ENCODE measurements at places on chromosomes 11 and 22.

GRCh38 chr22:47169801-47170140, 407.3 kb downstream of the TBC1D22A start:
- no peak for DNase-seq

DNA sequence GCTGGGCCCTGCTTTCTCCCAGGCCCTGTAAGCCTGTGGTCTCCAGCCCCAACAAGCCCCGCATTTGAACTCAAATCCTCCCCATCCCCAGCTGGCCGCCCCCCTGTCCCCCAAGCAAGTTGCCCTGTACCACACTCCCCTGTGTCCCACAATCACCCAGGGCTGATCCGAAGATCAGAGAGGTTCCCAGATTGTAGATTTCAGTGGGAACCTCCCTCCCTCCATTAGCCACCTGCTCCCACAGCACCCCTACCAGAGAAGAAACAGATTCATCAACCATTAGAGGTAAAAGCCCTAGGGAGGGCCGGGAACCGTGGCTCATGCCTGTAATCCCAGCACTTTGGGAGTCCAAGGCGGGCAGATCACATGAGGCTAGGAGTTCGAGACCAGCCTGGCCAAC, 107.5 kb downstream of the FEZ1 start:
- no peak for DNase-seq

DNA sequence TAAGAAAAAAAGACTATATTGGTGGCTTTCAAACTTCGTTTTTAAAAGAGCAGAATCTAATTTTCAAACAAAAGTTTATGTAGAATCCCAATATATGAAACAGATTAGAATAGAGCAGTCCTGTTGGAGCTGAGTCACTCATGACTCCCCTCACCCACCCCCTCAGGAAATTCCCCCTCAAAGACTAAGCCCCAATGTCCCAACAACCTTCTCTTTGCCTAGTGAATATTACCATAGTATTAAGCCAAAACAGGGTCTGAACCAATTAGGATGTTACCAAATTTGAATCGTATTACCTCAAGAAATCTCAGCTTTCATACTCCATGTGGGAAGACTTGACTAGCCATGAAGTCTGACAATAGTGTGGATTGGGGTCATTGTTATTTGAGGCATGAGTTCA, 7.8 kb upstream of the PIWIL4 start:
- DNase-seq, result no peak

DNA sequence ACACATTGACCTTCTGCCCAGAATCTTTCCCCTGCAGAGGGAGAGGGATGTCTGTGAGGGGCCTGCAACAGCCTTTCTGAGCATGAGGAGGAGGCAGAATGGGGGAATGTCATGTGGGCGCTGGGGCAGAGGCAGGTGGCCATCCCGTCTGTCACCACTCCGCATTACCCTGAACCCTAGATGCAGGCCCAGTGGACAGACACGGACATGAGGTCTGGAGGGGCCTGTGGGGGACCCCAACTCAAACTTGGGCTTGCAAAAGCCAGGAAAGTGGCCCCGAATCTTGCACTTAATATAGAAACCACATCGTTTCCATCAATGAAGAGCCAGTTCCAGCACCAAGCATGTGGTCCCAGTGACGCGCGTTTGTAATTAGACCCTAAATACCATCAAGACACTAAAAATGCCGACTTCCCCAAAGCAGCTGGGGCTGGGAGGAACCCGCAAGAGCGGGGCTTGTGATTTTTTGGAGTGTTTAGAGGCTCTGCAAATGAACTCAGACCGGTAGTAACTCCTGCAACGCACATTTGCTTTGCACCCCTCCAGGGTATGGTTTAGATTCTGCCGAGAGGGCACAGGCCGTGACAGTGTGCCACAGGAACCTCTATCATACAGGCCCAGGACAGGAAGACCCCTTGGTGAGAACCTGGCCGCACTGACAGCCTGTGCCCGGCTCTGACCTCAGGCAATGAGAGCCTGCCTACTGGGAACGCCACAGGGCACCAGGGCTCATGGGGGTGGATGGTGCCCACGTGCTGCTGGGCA, 109.3 kb downstream of the CTTN start:
- no peak for DNase-seq

GRCh38 chr11:95717314-95717713, 72.3 kb downstream of the FAM76B start:
- DNase-seq, result no peak

- no peak for DNase-seq
These were observed at the start of gene CCDC89 for GRCh38 chr11:85685820-85686459. CCDC89 (minus strand) TSS chr11:85686195; CDS start chr11:85686130, 65 bp downstream.
